ENCODE measurements at places on chromosomes 1 and 21.

- no peak for DNase-seq
These were observed 258.1 kb upstream of the RAB4A start for GRCh38 chr1:229012823-229013222.

GRCh38 chr1:62952596-62952995, 168.7 kb downstream of the ATG4C start:
- no peak for DNase-seq

- DNase-seq = no peak
These were observed 78.7 kb downstream of the ETS2 start for GRCh38 chr21:38884440-38884839.

DNA sequence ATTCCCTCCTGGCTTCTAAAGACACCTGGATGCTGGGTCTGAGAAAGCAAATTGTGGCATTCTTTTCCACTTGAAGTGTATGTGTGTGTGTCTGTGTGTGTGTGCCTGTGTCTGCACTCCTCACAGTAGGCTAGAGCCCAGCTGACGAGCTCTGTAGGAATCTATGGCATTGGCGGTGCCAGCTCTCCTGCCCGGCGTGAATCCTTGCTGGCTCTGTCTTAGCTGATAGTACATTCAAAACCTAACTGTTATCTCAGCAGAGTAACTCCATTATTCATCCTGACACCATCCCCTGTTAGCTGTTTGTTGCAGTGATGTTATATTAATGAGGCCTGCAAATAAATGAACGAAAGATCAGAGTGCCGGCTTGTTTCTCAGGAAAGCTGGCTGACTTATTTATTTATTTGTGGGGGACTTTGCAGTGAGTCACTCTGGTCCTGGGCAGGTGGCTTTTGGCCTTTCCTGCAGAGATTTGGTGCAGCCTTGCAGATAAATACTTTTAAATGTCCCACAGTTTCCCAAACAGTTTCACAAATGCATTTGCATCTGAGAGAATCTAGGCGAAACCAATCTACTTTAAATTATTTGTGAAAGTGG, 160.6 kb upstream of the CD34 start:
- DNase-seq = no peak

GRCh38 chr1:70656361-70656760, 245.3 kb downstream of the CTH start:
- DNase-seq = no peak

DNA sequence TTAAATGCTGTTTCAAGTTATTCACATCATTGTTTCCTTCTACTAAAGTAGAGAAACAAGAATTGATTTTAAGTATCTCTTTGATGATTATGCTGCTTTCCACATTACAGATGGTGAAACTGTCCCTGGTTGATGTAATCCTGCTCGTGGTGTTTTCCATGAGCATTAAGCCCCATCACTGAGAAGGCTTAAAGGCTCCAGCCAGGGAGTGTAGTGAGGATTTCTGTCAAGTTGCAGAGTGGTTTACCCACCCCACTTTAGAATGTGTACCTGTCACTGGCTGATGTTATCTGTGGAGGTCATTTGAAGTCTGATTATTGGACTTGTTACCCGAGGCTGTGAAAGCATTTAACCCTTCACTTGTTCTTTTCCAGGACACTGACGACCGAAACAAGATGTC, 12.9 kb downstream of the CERS2 start:
- no peak for DNase-seq

GRCh38 chr1:119737040-119737682, 25.4 kb downstream of the PHGDH start:
- no peak for DNase-seq

- no peak for DNase-seq
These were observed 15.3 kb upstream of the C1orf185 start for GRCh38 chr1:51086496-51087271.
